Esophagus squamous epithelium (tissue), 5 donors: ENCODE measurements at places on chromosomes 3 and 15. TPM values are rescaled to one million over a fixed set of nuclear protein-coding genes. Genes with fewer than 3 reads are reported as not detected.

DNA sequence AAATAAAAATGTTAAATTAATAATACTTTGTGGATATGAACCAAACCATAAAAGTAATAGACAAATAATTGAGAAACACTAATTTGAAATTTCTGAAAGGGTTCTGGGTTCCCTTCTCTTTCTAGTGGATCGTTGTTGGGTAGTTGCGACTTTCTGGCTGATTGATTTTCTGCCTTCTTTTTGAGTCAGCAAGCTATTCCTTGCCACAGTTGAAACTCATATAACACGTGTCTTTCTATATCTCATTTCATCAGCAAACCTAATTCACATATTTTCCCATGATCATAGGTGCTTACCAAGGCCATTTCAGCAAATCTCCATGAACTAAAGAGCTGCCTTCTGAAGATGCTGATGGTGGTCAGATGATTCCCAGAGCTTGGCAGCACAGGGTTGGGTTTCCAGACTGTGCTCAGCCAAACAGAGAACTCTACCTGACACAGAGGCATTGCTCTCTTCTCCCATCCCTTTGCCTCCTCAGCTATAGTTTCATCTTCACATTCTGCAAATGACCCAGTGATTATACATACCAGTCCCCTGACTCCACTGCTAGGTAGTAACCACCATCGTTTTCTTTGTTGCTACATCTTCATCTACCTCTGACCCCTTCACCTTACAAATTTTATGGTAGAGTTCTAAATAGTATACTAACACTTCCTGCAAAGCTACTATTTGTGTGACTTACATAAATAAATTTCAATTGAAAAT, 383.9 kb upstream of the DPH6 start:
- no peak for DNase-seq

- DNase-seq, result no peak
Measured at GRCh38 chr15:75832114-75832513, 11.1 kb upstream of the UBE2Q2 start.

DNA sequence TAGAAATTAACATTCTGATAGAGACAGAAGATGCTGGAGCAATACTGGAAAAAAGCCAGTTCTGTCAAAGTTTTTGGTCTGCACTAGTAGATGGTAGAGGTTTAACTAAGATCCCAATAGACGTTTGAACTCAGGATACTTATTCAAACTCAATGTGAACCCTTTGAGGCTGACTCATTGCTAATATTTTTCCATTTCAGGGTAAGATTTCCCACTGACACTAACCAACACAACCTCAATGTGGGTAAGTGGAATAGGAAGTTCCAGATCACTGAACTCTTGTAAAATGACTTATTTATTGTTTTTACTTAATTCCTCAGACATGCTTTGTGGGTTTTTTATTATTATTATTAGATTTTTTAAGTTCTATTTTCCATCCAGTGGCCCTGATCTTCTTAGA, 1024.8 kb downstream of the EPHA3 start:
- DNase-seq, result no peak

DNA sequence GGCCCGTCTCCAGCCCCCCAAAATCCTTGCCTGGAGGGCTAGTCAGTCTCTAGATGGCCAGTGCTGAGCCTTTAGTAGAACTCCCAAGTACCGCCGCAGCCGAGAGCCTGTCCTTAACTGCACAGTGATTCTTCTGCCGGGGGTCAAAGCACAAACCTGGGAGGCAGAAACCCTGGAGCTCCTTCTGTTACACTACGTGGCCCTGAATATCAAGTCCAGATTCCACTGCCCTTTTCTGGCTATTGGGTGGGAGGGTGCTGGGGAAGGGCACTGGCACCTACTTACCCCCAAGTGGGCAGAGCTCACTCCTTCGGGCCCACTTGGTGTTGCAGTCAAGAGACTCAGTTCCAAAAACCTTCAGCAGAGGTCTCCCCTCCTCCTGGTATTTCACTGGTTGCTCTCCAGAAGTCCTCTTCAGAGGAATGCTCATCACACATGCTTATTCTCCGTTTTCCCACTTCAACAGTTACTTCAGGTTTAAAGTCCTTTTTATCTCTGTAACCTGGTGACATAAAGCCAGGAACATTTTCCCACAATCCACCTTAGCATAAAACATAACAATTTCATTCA, 10.8 kb downstream of the PDHB start:
- DNase-seq, result no peak

The TAGLN3 gene
- total RNA-seq, result not detected

The LRTM1 gene
- total RNA-seq, result not detected

The IFT80 gene
- 14.3 TPM for total RNA-seq

The GOLGA8G gene
- not detected for total RNA-seq

The IGSF10 gene
- 0.45 TPM for total RNA-seq
